ENCODE measurements at places on chromosomes 2 and 18. TPM values are rescaled to one million over a fixed set of nuclear protein-coding genes. Genes with fewer than 3 reads are reported as not detected.

GRCh38 chr2:187943772-187944369 lies 347.8 kb upstream of the GULP1 start:
- no peak for DNase-seq
- H3K4me1 ChIP-seq: no peaks in the 10 kb centered on the region
- no peaks in the 10 kb centered on the region for H3K27me3 ChIP-seq
- H3K27ac ChIP-seq: no peak overlapping the region

DNA sequence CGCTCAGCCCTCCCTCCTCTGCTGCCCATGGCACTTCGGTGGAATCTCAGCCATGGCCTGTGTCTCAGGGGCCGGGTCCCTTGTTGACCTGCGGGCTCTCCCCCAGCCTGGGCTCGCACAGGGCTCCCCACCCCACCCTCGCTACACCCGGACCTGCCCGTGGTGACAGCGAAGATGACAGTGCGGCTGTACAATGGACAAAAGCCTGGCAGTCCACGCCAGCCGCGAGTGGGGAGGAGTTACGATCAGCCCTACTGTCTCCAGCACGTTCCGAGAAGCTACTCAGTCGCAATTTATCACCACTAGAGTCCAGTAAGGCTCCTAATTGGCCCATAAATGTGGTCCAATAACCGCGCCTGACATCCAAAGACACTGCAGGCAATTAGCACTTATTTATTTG lies 31.6 kb downstream of the GBX2 start:
- H3K27me3 ChIP-seq: no peaks in the 10 kb centered on the region
- no peak overlapping the region for H3K4me3 ChIP-seq

DNA sequence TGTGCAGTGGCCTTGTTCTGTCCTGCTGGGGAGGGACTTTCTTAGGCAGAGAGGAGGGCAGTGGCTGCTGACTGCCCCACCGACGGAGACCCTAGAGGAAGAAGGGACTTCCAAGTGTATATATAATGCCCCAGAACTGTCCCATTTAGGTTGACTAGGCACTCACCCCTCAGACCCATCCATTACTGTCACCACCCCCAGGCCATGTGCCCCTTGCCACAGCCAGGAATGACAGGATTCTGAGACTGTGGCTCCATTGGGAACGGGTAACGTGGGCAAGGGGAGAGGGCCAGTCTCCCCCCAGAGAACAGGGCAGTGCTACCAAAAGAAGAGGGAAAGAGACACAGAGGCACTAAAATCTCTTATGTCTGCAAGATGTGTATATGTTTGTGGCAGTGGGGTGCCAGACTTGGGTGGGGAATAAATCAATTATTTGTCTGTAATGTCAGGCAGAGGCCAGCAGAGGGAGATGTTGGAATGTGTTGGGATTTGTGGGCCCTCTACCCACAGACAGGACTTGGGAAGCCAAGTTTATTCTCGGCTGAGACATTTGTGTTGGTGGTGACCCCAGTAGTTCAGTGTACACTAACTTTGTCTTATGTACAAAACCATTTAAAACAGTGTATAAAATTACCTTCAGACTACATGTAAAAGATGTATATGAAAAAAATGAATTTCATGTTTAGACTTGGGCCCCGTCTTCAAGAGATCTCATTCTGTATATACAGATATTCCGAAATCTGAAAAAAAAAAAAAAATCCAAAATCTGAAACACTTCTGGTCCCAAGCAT lies 24.0 kb upstream of the TMEM37 start:
- H3K4me3 ChIP-seq: no peak overlapping the region
- no peaks in the 10 kb centered on the region for H3K27me3 ChIP-seq
- DNase-seq: peak; percentile 40
- H3K36me3 ChIP-seq: no peaks in the 10 kb centered on the region
- no peaks in the 10 kb centered on the region for H3K4me1 ChIP-seq

DNA sequence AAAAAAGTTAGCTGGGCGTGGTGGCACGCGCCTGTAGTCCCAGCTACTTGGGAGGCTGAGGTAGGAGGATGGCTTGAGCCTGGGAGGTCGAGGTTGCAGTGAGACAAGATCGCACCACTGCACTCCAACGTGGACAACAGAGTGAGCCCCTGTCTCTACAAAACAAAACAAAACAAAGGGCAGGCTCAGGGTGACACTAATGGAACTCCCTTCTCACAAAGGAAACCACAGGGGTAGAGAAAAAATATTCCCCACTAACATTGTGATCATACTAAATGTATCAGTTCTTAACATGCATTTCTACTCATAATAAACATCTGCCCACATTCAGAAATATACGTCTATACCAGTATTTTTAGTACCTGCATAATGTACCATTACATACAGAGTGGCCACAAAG lies 21.1 kb downstream of the STAM2 start:
- H3K4me1 ChIP-seq: no peaks in the 10 kb centered on the region
- DNase-seq: no peak
- no peaks in the 10 kb centered on the region for H3K27me3 ChIP-seq

GRCh38 chr2:233142355-233142897 lies 82.3 kb downstream of the INPP5D start:
- DNase-seq: no peak
- H3K27me3 ChIP-seq: no peaks in the 10 kb centered on the region
- no peaks in the 10 kb centered on the region for H3K4me1 ChIP-seq
- no peak overlapping the region for H3K4me3 ChIP-seq

DNA sequence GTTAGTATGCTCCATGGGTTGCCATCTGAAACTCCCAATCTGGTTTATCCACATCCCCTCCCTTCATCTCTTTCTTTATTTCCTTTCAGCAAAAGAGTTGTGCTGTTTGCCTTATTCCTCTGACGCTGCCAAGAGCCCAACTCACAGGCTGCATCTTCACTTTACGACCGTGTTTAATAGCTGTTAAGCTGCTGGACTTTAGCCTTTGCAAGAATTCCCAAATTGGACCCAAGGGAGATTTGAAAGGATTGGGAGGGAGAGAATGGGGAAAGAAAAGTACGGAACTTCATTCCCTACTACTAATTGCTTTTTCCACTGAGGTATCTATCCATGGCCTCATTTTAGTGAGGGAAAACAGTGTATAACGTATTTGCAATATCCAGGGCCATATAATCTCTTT lies 263.4 kb upstream of the MEIS1 start:
- no peak for DNase-seq
- no peaks in the 10 kb centered on the region for H3K4me1 ChIP-seq
- no peak overlapping the region for H3K4me3 ChIP-seq
- H3K27ac ChIP-seq: no peak overlapping the region
- H3K36me3 ChIP-seq: no peaks in the 10 kb centered on the region

DNA sequence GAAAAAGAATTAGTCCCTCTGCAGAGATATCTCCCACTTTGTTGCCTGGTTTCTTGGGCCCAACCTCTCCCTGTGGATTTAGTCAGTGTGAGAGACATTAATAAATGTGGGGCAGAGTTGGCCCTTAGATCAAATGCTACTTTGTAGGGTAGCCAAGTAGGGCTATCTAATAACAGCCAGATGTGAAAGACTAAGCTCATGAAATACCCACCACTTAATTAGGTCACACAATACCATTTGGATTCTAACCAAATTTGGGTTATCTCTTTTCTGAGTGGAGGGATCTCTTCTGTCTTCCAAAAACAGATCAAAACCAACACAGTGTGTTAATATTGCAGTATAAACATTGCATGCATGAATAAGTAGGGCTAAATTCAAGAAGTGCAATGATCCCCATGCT lies 626.8 kb upstream of the ZEB2 start:
- no peak for DNase-seq
- no peaks in the 10 kb centered on the region for H3K27me3 ChIP-seq
- H3K36me3 ChIP-seq: no peaks in the 10 kb centered on the region
- no peaks in the 10 kb centered on the region for H3K4me1 ChIP-seq
- H3K27ac ChIP-seq: no peak overlapping the region
- no peak overlapping the region for H3K4me3 ChIP-seq

DNA sequence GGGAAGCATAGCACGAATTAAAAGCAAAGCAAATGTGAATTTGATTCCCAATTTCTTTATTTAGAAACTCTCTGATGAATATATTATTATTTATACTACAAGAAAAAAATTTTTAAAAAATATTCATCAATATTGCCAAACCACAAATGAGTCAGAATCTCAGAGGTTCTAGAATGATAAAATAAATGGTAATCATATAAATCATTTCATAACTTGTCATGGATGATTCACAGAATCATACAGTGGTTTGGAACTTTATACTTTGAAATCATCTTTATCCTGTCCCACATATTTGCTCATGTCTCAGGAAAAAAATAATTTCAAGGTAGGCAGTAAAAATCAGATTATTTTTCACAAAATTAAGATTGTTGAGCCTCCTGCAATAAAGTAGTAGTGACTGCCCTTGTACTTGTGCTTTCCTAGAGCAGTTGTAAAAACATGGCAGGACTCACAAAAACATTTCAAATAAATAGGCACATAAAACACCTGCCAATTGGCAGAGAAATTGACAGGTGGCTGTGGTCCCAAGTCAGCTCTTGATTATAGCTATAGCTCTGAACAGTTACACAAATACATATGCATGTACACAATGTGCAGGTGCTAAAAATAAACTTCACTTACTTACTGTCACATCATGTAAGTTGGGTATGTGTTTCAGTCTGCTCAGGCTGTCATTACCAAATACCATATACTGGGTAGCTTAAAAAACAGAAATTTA lies 273.9 kb upstream of the SESTD1 start:
- no peak for DNase-seq
- H3K4me3 ChIP-seq: no peak overlapping the region
- H3K27me3 ChIP-seq: no peaks in the 10 kb centered on the region
- H3K27ac ChIP-seq: no peak overlapping the region
- no peaks in the 10 kb centered on the region for H3K4me1 ChIP-seq

Gene NMUR1
- not detected for total RNA-seq

- H3K4me1 ChIP-seq: no peaks in the 10 kb centered on the region
- DNase-seq: no peak
- H3K27ac ChIP-seq: no peak overlapping the region
- H3K27me3 ChIP-seq: no peaks in the 10 kb centered on the region
- H3K4me3 ChIP-seq: no peak overlapping the region
These were observed 183.6 kb downstream of the GBX2 start for GRCh38 chr2:235984552-235984951.

GRCh38 chr2:136131484-136131960 lies 13.6 kb upstream of the CXCR4 start:
- H3K27ac ChIP-seq: no peak overlapping the region
- no peaks in the 10 kb centered on the region for H3K27me3 ChIP-seq
- no peak overlapping the region for H3K4me3 ChIP-seq
- H3K36me3 ChIP-seq: no peaks in the 10 kb centered on the region
- DNase-seq: no peak

Gene SLC30A3
- total RNA-seq: 4.4 TPM

- no peak overlapping the region for H3K27ac ChIP-seq
- H3K36me3 ChIP-seq: no peaks in the 10 kb centered on the region
- no peak for DNase-seq
- peaks cover 18% of the 10 kb centered on the region for H3K4me1 ChIP-seq
- H3K4me3 ChIP-seq: no peak overlapping the region
These were observed 34.2 kb downstream of the KLF7 start for GRCh38 chr2:207131594-207131993.

GRCh38 chr2:179250848-179251504 lies 13.7 kb downstream of the SESTD1 start:
- no peak for DNase-seq
- H3K4me3 ChIP-seq: no peak overlapping the region
- H3K27ac ChIP-seq: no peak overlapping the region
- no peaks in the 10 kb centered on the region for H3K4me1 ChIP-seq
- 0 out of 2 replicates have a peak, but pooled peaks cover 3% of the 10 kb centered on the region for H3K36me3 ChIP-seq

DNA sequence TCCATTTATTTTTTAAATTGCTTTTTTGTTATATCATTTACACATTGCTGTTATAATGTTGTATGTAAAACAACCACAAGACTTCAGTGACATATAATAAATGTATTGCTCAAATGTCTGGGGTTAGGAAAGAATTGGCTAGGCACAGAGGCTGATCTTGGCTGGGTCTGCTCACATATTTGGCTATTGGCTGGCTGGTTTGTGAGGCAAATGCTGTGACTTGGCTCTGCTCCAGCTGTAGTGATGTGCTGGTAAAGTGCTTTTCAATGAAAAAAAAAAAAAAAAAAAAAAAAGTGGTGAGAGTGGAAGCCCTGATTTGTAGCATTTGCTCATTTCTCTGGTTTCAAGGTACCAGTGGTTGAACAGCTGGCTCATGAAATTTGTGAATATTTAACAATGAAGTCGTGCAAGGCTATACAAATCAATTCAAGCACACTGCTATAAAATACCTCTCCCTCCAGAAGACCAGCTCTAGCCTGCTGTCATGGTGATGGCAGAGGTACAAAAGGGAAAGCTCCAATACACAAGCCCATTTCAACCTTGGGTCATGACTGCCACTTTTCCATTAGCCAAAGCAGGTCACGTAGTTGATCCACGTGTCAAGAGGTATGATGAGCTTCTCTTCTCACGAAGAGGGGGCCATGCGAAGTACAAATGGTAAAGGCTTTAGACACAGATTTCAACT lies 43.7 kb upstream of the RIT2 start:
- H3K27ac ChIP-seq: no peak overlapping the region
- H3K4me1 ChIP-seq: no peaks in the 10 kb centered on the region
- DNase-seq: peak; percentile 22
- H3K36me3 ChIP-seq: no peaks in the 10 kb centered on the region
- H3K27me3 ChIP-seq: no peaks in the 10 kb centered on the region

Gene COL5A2
- total RNA-seq: 215 TPM

GRCh38 chr2:151657667-151658076 lies 76.6 kb downstream of the NEB start:
- H3K4me1 ChIP-seq: no peaks in the 10 kb centered on the region
- no peak for DNase-seq
- peaks cover 71% of the 10 kb centered on the region for H3K36me3 ChIP-seq
- H3K4me3 ChIP-seq: no peak overlapping the region

DNA sequence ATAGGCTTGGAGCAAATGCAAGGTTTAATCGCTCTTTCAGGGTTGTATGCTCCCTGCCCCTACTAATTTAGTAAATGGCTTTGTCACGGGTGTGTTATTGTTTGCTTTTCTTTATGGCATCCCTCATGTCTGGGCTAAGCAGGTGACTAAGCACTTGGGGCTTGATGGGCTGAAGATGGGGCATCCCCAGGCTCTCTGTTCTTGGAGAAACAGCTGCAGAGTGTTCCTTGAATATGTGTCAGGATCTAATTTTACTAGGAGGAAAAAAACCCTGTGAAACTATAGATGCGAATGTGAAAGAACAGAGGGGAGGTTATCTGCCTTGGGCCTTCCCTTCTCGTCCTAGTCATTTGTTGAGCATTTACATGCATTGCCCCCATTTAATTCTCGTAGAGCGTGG lies 94.7 kb upstream of the TAF1B start:
- H3K27me3 ChIP-seq: no peaks in the 10 kb centered on the region
- H3K4me1 ChIP-seq: peaks cover 9% of the 10 kb centered on the region

GRCh38 chr2:110718990-110719389 lies 13.4 kb upstream of the ACOXL start:
- H3K4me3 ChIP-seq: no peak overlapping the region
- H3K27ac ChIP-seq: no peak overlapping the region
- no peaks in the 10 kb centered on the region for H3K36me3 ChIP-seq
- H3K4me1 ChIP-seq: no peaks in the 10 kb centered on the region
- H3K27me3 ChIP-seq: peaks cover 6% of the 10 kb centered on the region
- no peak for DNase-seq

Gene CDKL4
- 0.12 TPM for total RNA-seq

DNA sequence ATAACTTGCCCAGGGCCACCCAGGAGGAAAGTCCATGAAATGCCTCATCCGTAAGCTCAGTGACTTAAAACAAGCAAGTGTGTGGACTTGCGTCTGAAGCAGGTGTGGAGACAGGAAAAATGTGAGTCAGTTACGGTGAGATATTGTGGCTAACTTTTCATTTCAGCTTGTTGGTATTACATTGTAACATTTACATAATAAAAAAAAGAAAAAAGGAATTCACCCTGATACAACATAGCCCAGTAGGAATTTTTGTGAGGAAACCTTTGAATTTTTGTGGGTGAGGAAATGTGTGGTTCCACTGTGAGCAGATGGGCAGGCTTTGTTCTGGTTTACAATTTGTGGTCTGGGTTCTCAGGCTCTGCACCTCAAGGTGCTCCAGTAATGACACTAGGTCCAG lies 33.7 kb upstream of the LYPD6B start:
- no peak overlapping the region for H3K27ac ChIP-seq
- no peaks in the 10 kb centered on the region for H3K4me1 ChIP-seq
- H3K36me3 ChIP-seq: no peaks in the 10 kb centered on the region
- no peak overlapping the region for H3K4me3 ChIP-seq
- no peak for DNase-seq

All from SJCRH30 (cell line).